COR-L47 (cell line): ENCODE measurements at places on chromosomes 3 and 15.

GRCh38 chr3:169842960-169843359 is 26.8 kb downstream of the LRRC31 start:
- no peak for DNase-seq

GRCh38 chr15:76470691-76471090 is 134.1 kb downstream of the ISL2 start:
- no peak for DNase-seq

DNA sequence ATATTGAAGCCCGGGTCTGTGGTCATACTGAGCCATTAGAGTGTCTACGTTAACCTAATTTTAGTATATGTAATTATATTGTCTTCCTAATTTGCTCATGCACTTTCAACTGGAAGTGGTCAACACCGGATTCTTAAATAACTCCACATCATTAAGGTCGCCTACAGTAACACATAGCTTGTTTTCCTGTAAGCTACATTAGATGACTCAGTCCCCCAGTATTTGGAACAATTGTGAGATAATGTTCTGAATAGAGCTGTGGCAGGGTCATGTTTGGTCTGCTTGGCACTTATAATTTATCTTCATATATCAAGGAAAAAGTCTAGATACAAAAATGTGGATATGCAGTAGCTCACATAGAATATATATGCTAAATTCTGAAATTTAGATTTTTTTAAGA is 486.2 kb downstream of the IGSF11 start:
- no peak for DNase-seq

DNA sequence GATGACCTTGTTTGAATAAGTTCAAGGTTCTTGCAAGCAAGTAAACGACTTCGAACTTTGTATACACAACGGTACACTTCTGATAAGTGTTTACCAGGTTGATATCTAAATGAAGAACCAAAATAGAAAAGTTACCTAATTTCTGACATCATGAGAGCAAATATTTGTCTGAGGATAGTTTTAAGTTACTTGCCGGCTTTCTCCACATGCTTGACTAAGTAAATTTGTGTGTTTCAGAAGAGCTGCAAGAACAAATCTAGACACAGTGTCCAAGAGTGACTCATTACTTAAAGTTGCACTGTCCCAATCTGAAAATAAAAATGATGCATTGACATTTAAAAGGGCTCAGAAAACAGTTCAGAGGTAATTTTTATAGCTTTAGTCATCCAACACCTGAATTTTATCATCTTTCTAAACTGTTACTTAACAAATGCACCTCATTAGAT is 115.1 kb downstream of the HERC1 start:
- no peak for DNase-seq

- DNase-seq, result no peak
Observed at GRCh38 chr3:34012102-34012461, 213.7 kb downstream of the PDCD6IP start.

DNA sequence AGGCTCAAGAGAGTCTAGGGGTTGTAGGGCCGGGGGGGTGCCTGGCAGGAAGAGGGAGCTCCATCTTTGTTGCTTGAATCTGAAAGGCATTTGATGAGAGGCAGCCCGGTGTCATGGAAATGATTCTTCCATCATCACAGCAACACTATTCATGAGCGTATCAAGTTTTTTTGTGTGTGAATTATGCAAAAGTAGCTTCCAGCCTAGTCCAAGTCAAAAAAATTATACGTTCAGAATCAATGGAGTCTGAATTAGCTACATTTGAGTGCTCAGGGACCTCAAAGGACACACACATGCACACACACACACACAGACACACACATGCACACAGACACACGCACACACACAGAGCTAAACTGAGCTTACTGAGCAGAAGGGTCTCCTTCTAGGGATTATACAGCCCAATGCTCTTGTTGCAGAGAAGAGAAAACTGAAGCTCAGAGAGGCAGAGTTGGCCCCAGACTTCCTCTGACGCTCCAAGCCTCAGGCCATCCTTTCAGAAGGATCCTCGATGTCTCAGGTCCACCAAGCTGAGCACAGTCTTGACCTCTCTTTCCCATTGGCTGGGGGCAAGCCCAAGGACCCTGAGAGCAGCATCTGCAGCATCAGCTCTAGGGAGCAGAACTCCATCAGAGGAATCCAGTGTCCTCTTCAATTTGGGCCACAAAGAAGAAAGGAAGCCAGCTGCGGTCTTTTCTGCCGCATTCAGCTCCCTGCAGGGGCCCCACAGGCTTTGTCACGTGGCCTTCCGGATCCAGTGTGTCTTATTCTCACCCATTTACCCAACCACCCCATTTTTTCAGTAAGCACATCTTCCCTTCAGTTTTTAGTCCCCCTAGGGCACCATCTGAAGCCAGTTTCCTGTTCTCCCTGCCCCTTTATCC is 228.0 kb downstream of the UACA start:
- no peak for DNase-seq
